ENCODE measurements at places on chromosomes 2 and 18.

DNA sequence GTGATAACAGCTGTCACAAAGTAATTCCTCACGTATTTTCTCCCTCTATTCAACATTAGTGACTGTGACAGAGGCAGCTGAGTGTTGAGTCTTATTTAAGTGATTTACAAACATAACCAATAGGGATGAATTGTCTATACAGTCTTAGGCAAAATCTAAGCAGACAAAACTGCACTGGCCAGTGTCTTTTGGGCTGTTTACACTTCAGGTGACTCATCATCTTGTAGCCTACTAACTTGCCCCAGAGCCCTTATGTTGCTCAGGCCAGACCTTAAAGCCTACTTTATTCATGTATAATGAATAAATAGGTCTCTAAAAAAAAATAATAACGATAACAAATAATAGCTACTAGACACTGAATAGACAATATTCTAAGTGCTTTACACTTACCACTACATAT, 17.2 kb downstream of the THOC1 start:
- no peak for DNase-seq

GRCh38 chr2:80499095-80499494, 194.5 kb upstream of the LRRTM1 start:
- DNase-seq: peak; percentile 39

DNA sequence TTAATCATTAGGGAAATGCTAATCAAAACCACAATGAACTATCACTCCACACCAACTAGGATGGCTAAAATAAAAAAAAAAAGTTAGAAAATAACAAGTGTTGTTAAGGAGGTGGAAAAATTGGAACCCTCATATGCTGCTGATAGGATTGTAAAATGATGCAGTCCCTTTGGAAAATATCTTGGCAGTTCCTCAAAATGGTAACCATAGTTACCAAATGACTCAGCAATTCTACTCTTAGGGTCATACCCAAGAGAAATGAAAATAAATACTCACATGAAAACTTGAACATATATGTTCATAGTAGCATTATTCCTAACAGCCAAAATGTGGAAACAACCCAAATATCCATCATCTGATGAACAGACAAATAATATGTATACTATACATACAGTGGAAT, 15.7 kb upstream of the ACVR2A start:
- no peak for DNase-seq

GRCh38 chr2:108587621-108588020, 53.4 kb downstream of the LIMS1 start:
- DNase-seq: no peak

GRCh38 chr2:236765478-236765877, 195.9 kb downstream of the ACKR3 start:
- no peak for DNase-seq

GRCh38 chr18:62655520-62656219, 59.7 kb upstream of the PHLPP1 start:
- no peak for DNase-seq

DNA sequence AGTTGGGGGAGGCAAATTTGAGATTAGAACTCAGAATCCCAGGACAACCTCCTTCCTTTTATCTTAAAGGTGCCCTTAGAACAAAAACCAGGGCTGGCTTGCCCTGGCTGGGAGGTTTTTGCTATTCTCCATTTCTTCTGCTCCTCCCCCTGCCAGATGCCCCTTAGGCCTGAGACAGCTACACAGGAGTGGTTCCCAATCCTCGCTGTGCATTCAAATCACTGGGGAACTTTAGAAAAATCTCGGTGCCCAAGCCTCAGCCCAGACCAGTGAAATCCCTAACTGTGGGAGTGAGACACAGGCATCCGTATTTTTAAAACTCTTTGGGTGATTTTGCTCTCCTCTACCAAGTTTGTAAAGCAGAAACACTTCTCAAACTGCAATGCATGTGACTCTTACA, 38.8 kb downstream of the LBH start:
- DNase-seq: no peak

DNA sequence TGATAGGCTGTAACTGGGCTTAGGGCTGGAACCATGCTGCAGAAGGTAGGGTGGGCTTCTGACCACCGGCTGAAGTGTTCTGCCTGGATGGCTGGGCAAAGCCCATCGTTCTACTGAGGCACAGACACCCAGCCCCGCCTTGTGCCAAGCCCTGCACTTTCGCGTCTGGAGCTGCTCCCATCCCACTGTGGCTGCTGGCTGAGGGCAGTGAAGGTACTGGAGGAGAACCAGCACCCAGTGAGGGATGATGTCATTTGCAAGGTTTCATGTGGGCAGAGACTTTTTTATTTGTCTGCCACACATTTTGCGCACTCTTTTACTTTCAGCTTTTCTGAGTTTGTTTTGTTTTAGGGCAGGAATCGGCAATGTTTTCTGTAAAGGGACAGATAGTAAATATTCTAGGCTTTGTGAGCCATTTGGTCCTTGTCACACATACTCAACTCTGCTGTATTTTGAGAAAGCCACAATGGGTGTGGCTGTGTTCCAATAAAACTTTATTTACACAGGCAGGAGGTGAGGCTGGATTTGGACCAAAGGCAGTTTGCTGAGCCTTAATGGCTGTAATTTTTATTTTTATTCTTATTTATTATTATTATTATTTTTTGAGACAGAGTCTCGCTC, 85.6 kb downstream of the ASB1 start:
- no peak for DNase-seq

- DNase-seq: no peak
Observed at GRCh38 chr2:186533717-186534116, 47.7 kb downstream of the ZC3H15 start.

DNA sequence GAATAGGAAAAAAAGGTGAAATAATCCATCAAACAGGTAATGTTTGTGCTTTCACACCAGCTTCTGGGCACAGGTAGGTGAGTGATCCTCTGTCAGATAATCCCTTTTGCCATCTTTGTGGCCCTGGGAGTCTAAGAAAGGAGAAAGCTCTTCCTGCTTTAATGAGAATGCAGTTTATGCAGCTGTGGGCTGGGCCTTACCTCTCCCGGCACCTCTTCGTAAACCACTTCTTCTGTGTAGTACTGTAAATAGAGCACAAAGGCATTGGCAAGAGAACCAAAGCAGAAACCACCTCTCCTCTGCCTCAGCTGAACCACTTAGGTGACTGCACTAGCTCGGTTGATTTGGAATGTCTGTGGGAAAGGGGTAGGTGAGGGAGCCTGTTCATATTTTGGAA, 4.9 kb downstream of the NEB start:
- no peak for DNase-seq

DNA sequence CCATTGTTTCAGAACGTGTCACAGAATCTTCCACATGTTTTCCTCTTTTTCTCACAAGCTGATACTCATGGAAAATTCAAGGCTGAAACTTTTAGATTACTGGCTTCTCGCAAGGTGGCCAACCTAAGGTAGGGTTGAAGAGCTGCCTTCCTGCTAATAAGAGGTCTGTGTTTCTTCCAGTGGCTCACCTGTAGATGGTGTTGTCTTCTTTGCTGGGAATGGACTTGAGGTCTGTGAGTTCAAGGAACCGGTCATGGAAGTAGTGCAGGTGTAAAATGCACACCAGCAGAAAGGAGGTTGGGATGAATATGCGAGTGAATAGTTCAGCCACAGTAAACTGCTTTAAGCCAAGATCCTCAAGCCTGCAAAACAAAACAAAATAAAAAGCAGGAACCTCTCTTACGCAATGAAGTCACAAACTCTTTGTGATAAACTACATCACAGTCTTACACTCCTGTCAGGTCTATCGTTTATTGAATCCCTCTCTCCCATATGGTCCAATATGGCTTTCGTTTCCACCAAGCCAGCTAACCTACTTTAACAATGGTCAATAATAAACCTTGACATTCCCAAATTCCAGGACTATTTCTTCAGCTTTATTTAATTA, 258.9 kb downstream of the NAPG start:
- DNase-seq: no peak

- no peak for DNase-seq
Observed at GRCh38 chr18:78423811-78424210, 555.8 kb upstream of the SALL3 start.

DNA sequence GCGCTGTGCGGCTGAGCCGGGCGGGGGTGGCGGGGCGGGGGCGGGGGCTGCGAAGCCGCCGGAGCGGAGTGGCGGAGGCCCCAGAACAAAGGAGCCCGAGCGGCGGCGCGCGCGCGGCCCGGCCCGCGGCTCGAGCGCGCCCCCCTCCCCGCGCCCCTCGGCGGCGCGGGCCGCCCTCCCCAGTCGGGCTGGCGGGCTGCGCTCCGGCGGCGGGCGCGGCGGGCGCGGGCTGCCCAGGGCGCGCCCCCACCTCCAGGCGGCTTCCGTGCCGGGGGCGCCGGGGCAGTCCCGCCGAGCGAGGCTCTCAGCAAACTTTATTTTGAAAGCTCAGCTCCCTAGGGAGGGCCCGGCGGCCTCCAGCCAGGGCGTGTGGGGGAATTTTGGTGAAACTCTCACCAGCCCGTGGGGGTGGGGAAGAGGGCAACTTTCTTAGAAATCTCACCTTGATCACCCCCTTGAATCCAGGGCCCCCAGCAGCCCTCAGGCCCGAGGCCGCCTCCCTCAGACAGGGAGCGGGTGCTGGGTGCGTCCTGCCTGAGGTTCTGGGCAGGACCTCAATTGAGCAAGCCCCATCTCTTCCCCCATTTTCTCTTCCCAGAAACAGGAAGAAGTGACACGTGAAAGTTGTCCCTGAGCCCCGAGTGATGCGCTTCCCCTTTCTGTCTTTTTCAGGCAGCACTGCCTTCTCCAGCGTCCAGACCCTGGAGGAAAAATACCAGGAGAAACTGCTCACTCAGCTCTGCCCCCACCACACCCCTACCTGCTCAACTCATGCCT, 786 bp downstream of the TET3 start:
- no peak for DNase-seq

GRCh38 chr2:101230541-101231001, 22.1 kb upstream of the CNOT11 start:
- DNase-seq: peak; percentile 67

DNA sequence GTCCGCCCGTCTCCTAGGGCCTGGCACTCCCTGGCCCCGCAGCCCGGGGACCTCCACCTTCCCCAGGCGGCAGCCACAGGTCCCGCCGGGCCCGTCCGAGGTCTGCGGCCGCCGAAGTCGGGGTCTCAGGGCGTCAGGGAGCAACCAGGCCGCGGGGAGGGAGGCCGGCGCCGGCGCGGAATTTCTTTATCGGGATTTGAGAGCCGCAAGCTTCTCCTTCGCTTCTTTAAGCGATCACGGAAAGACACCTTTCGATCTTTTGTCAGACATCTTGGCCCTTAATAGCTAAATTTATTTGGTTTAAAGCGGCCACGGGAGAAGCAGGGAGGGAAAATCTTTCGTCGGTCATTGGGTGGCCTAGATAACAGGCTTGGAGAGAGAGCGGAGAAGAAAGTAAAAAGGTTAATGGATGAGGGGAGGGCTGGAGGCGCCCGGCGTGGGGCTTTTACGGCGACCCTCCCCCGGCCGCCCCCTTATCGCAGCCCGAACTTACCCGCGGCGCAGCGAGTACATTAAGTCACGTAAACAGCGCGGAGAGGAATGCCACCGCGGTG, 4.3 kb upstream of the GATA6 start:
- DNase-seq: no peak

GRCh38 chr2:122191331-122191730, 435.9 kb downstream of the TSN start:
- peak; percentile 39 for DNase-seq

GRCh38 chr2:186503827-186504606, 18.0 kb downstream of the ZC3H15 start:
- no peak for DNase-seq

DNA sequence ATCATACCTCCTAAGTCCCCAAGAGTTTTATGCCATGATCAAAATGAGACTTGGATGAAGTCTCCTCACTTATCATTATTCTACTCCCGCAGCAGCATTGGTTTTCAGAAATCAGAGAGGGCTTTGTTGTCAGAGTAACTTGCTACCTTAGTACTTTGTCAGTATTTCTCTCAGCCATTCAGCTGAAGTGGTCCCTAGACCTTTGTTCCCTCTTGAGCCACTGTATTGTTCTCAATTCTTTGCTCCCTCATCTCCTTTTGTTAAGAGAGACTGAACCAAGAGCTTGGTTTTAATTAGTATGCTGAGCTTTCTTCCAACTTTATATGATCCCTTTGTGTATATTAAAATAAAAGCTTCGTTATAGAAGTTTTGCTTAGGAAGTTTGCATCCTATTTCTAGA, 133.4 kb downstream of the DOCK10 start:
- no peak for DNase-seq

DNA sequence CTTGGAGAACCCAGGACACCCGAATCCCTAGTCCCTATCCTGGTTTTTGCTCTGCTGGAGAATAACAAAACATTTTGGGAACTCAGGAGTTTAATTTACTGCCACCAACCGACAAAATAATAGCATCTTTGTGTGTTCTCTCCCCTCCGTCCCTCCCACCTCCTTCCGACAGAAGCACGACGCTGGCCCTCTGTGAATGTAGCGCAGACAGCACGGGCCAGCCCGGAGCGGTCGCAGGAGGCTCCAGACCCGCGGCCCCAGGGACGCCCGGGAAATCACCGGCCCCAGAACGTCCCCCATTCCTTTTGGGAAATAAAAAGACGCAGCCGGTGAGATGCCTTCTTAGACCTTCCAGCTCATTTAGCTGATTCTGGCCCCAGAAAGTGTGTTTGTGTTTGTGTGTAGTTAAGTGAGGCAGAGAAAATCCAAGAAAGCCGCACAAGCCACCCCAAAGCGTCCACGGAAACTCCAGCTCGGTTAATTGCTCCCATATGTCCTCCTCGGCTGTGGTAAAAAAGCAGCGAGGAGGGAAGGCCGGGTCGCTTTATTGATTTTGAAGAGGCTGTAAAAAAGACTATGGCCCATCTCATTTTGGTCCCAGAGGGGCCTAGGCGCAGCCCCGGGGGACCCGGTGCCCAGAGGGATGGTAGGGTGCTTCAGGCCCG, 577 bp upstream of the TANC1 start:
- DNase-seq: peak; percentile 69

DNA sequence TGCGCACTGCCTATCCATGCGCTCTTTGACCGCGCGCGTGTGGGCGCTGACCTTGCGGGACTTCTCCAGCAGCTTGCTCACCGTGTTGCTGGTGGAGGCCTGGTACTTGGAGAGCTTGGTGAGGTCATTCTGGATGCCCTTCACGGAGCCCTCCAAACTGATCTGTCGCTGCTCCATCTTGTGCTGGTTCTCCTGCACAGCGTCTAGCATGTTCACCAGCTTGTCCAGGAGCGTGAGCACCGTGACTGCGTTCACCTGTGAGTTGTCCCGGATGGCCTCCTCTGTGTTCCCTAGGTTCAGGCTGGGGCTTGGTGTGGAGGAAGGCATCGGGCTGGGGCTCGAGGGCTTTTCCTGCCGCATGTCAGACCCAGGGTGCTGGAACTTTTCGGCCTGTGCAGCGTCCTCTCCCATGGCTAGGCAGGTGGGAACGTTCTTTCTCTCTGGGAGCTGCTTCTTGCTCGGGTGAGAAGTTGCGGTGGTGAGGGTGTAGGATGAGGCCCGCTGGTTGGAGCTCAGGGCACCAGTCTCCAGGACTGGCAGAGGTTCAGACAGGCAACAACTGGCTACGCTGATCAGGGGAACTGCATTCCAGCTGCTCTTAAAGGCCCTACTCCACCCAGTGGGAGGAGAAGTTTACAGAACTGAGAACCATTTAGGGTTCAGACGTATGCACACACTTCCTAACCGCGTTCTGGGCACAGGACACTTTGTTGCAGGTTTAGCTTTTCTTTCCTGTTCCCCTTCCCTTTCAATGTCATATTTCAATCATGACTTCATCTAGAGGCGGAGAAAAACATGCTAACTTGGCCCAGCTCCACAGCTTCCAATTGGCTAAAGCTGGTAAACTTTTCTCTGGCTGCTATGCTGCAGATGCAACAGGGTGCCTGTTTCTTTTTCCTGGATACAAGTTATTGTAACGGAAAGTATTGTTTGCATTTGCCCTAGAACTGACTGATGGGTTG, at the start of gene CAVIN2:
TSS of gene CAVIN2 (minus strand) at position 574 of the 962 bp plus-strand sequence. CDS start at position 411, 163 bp downstream.
- DNase-seq: peak; percentile 49

- DNase-seq: peak; percentile 98
Observed at GRCh38 chr2:43041661-43042360, 184.6 kb downstream of the ZFP36L2 start.
